ENCODE measurements at places on chromosomes 5 and 9.

- no peak for DNase-seq
Observed at GRCh38 chr5:151138114-151138513, 19.5 kb downstream of the ANXA6 start.

- DNase-seq = no peak
Observed at GRCh38 chr9:12838546-12838945, 63.7 kb downstream of the LURAP1L start.

DNA sequence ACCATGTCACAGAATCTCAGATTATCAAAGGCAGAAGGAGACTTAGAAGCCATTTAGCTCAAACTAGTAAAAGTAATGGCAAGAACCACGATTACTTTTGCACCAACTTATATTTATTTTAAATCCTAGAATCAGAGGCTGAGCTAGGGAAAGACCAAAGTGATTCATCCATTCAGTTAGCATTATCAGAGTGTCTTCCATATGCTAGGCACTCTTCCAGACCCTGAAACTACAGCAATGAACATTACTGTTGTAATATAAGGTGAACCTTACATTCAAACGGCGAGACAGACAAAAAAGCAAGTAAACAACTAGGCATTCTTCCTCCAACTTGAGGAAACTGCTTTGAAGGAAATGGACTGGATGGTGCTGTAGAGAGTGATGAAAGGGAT lies 7.9 kb downstream of the PDE6A start:
- peak; percentile 56 for DNase-seq

GRCh38 chr9:95315108-95315746 lies 2.3 kb downstream of the FANCC start:
- DNase-seq = no peak

Data from fibroblast of mammary gland (primary cell).